KBM-7 (cell line): ENCODE measurements at places on chromosomes 11 and 22.

GRCh38 chr22:44024288-44024921, at the start of gene PARVB:
PARVB (plus strand) TSS chr22:44024302; CDS start chr22:44024340, 38 bp downstream.
- peak; percentile 14 for DNase-seq

GRCh38 chr11:68312117-68312779, at the start of gene LRP5:
LRP5 (plus strand) TSS chr11:68312591; CDS start chr11:68312715, 124 bp downstream.
- DNase-seq: no peak

DNA sequence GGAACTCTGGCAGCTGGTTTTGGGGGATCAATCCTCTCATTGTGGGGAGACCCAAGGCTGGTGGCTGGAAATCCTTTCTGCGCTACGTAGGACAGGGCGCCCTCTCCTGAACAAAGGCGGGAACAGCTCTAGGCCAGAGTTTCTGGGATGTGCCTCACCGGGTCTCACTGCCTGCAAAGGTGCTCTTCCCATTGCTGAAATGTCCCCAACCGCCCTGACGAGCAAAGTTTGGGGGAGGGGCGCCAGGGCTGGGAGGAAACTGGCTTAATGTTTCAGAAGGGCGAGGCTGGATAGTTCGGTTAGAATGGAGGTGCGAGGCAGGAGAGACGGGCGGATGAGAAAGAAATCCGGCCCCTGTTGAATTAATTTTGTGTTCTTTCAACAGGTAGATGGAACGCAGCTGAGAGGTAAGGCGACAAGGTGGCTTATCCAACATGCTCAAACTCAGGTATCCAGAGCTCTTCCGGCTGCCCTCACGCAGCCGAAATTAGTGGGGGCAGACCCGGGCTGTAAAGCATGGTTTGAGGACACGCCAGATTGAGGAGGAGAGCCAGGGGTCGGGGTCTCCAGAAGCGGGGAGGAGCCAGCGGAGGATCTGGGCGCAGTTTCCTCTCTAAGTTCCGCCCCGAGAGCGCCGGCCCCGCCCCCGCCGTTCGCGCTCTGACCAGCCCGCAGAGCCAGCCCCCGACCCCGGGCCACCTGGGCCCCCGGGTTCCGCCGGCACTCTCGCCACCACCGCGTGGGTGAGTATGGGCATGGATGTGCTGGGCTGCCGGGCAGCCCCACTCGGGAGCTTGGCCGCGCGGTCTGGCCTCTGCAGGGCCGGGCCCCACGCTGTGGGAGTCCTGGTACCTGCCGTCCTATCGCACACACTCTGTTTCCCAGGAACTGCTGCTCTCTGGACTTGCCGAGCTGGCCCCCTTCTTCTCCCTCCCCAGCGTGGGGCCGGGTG, at the start of gene PGAP2:
PGAP2 (plus strand) TSS at position 652 of the 952 bp plus-strand sequence. CDS start 2,700 bp downstream, outside the sequence.
- DNase-seq: peak; percentile 85

DNA sequence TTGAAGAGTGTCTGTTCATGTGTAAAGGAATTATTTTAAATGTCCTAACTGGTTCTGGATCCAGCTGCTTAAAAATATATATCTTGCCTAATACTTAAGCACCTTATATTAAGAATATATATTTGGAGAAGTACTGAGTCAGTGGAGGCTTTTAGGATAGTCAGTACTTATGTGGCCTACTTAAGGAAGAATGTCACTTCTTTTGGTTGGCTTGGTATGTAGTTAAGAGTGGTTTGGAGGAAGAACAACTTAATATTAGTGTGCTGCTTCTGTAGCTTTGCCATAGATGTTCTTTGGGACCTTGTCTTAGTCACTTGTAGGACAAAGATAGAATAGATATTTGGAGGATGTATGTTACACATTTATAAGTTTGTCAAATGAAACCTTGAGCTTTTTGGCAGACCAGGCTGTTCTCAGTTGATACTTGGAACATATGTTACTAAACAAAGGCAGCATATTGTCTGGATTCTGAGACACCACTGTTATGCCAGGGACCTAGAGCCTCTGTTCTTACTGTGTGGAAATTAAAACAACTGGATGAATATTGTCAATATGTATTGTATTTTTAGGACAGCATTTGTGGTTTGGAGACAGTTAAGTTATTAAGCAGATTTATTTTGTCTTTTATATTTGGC, 4.9 kb downstream of the HIPK3 start:
- DNase-seq: peak; percentile 18

- DNase-seq: no peak
Observed at GRCh38 chr11:18471995-18472394, 16.3 kb downstream of the LDHAL6A start.

DNA sequence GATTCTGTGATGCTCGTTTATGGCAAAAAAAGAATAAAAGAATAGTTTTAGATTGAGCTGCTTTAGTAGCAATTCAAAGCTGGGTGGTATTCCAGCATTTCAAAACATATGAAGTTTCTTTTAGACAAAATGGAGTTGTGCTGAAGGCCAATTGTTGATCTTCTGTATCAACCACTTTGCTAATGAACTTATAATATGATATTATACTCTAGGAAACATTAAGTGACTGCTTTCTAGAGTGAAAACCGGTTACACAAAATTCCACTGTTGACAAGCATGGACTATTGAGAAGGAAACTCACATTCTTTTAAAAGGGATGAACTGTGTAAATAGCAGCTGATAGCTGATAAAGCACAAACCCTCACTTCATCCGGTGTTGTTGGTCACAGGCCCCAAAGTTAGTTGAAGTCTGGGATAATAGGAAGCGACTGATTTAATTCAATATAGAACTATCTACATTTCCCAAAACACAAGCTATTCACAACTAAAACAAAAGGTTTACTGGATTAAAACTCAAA, 255.1 kb downstream of the CADM1 start:
- DNase-seq: no peak

- DNase-seq: peak; percentile 55
Observed at GRCh38 chr11:118152552-118153471, at the start of gene SCN4B. SCN4B (minus strand) TSS chr11:118152823; CDS start chr11:118152673, 150 bp downstream.

- no peak for DNase-seq
Observed at GRCh38 chr11:122248939-122249338, 132.9 kb upstream of the BLID start.

GRCh38 chr11:57434640-57435546, 8.0 kb upstream of the SLC43A3 start:
- DNase-seq: peak; percentile 19

GRCh38 chr22:23878219-23878618, 16.0 kb upstream of the MIF start:
- no peak for DNase-seq

GRCh38 chr22:39117585-39118191, 20.6 kb downstream of the APOBEC3H start:
- DNase-seq: peak; percentile 63

DNA sequence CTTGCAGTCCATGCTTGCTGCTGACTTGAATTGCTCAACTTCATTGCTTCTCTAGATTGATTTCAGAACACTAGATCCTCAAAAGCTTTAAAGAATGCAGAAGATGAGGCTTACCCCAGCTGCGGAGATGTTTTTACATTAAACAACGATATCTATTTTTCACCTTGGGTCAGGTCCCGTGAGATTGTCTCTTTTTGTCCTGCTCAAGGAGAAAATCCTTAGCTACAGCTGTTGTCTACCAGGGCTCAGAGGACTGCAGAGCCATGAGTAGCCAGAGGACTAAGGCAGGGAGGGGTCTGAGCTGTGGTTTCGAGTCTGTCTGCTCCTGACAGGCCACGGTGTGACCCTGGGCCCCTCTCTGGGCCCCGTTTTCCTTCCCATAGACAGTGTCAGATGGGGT, 51.4 kb downstream of the PKNOX2 start:
- no peak for DNase-seq

DNA sequence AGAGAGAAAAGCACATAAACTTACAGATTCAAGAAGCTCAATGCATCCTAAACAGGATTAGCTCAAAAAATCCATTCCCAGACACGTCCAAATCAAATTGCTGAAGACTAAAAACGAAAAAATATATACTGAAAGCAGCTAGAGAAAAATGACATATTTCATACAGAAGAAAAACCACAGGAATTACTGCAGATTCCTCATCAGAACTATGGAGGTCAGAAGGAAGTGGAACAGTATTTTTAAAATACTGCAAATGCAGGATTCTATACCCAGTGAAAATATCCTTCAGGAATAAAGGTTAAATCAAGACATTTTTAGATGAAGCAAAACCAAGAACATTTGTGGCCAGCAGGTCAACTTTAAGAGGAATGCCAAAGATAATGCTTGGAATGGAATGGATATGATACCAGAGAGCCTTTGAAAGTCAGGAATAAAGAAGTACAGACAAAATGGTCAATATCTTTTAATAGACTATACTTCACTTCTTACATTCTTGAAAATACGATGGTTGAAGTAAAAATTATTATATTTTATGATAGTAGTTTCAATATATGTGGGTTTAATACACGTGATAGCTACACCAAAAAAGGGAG, 352.9 kb downstream of the CTTN start:
- DNase-seq: peak; percentile 2

GRCh38 chr22:47586038-47586437, 823.6 kb downstream of the TBC1D22A start:
- DNase-seq: no peak

DNA sequence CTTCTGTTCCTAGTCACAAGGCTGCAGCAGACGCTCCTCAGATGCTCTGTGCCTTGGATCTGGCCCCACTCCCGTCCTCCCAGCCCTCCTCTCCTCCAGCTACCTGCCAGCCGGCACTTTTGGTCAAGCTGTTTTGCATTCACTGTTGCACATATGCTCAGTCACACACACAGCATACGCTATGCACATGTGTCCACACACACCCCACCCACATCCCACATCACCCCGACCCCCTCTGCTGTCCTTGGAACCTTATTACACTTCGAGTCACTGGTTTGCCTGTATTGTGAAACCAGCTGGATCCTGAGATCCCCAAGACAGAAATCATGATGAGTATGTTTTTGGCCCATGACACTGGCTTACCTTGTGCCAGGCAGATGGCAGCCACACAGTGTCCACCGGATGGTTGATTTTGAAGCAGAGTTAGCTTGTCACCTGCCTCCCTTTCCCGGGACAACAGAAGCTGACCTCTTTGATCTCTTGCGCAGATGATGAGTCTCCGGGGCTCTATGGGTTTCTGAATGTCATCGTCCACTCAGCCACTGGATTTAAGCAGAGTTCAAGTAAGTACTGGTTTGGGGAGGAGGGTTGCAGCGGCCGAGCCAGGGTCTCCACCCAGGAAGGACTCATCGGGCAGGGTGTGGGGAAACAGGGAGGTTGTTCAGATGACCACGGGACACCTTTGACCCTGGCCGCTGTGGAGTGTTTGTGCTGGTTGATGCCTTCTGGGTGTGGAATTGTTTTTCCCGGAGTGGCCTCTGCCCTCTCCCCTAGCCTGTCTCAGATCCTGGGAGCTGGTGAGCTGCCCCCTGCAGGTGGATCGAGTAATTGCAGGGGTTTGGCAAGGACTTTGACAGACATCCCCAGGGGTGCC, 109.8 kb downstream of the BCR start:
- DNase-seq: peak; percentile 62

DNA sequence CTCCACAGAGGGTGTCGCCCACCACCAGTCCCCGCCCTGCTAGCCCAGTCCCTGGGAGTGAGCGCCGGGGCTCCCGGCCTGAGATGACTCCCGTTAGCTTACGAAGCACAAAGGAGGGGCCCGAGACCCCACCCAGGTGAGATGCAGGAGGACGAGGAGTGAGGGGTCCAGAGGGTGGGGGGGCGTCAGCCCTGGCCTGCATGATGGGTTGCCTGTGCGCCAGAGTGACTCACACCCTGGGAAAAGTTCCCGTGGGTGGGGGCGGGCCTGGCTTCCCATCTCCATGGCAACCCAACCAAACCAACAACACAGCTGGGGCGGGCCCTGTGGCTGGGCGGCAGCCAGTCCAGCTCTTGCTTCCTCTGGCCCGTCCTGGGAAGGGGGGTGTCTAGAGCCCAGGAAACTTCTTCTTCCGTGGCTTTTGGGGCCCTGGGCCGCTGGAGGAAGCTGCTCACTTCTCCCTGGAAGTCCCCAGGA, 4.5 kb downstream of the GAS2L1 start:
- DNase-seq: peak; percentile 84

DNA sequence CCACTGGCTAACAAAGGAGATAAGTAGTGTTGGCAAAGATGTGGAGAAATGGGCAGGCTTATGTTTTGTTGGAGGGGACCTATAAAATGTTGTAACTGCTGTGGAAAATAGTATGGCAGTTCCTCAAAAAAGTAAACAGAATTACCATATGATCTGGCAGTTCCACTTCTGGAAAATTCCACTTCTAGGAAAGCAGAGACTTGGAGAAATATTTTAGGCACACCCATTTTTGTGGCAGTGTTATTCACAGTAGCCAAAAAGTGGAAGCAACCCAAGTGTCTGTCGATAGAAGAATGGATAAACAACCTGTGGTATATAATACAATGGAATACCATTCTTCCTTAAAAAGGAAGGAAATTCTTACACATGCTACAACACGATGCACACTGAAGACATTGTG, 57.0 kb upstream of the ADORA2A start:
- DNase-seq: peak; percentile 13

DNA sequence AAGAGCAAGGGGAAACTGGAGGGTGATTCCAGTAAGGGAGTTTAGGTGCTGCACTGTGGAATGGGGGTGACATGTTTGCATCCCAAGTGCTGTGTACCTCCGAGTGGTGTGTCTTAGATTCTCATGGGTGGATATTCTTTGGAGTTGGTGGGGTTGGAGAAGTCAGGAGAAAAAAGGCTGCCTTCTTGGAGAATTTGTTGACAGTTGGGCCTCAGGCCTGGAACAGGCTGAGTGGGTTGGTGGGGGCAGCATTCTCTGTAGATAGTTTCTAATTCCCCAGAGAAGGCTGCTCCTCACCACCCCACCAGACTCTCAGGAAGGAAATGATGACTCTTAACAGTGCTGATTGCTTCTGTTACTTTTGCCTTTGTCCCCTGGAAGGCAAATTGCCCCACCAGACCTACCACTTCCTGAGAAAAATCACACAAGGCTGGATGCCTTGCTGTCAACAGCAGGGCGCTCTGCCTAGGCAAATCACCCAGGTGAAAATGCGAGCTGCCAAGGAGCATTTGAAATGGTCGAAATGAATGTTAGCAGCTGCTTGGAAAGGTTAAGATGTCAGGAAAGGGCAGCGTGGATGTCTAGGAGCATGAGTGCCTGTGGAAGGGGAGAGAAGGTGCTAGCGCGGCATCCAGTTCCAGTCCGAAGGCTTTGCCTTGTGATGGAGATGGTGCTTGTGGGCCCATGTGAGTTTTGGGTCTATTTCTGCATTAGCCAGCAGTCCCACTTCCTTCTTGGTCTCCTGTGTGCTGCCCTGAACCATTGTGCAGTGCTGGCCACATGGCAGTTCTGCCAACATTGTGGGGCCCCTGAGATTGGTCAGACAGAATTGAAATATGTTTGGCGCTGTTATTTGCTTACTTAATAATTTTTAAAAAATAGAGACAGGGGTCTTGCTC, 29.7 kb upstream of the SORL1-AS1 start:
- DNase-seq: peak; percentile 95
